ENCODE measurements at places on chromosomes 2 and 18.

DNA sequence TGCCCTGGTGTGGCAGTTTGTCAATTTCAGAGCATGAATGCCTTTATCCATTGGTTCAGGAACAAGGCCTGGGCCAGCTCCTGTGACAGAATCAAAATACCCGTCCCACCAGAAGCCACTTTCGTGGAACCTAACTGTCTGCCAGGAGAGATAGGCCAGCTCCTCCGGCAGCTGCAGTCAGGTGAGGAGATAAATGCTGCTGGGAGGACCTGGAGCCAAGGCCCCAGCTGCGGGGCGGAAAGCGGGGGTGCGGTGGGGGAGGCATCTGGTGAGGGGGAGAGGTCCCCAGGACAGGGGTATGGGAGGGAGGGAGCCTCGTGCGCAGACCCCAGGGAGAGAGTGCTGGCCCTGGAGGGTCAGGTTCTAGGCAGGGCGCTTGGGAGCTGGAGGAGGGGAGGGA, 4.4 kb upstream of the ASB1 start:
- DNase-seq: no peak

DNA sequence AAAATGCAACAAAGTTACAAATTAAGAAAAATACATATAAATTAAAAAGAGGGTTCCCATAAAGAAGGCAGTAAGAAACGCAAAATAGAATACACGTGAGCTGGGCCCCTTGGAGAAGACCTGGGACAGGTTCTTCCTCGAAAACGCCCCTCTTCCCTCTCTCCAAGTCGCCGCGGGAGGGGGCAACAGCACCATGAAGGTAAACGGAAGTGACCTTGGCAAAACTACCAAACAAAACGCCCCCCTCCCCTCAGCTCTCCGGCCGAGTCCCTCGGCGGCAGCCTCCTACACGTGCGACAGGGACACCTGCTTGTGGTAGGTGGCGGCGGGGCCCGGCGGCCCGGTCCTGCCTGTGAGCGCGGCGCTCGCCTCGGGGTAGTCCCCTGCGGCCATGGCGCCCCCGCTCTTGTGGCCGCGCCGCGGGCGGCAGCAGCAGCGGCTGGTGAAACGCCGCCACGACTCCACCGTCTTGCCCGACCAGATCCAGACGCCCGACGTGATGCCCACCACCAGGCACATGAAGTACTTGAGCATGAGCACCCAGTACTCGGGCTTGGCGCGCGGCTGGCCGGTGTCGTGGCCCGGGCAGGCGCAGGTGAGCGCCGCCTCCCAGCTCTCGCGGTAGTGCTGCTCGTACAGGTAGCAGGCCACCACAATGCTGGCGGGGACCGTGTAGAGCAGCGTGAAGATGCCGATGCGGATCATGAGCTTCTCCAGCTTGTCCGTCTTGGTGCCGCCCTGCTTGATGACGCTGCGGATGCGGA, 2.8 kb downstream of the FZD5 start:
- DNase-seq: no peak

DNA sequence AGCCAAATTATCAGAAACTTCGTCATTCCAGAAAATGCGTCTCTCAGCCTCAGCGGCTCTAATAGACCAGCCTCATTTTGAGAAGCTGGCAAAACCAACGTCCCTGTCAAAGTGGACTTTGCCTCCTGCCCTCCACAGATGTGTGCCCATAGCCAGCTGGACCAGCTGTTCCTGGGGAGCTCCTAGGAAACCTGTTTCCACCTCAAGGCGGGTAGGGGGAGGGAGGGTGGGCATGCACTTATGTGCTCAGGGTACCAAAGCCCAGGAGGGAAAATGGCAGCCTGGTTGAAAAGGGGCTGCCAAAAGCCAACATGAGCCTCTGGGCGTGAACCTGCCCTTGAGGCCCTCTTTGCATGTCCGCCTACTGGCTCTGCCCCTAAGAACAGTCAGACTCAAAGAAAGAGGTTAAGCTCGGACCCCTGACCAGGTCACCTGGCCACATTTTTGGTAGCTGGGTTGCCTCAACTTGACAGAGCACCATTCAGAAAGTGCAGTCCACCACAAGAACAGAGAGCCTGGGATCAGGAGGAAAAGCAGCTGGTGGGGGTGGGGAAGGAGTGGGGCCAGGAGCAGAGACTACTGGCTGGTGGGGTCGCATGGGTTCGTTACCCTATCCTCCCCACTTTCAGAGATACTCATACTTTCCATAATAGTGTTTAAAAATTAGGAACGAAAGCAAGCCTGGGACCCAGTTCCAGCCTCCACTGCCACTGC, 3.5 kb downstream of the PER2 start:
- DNase-seq: no peak

GRCh38 chr2:217691920-217692666, 310.7 kb downstream of the TNS1 start:
- no peak for DNase-seq

GRCh38 chr2:168343586-168343985, 96.2 kb upstream of the STK39 start:
- no peak for DNase-seq

DNA sequence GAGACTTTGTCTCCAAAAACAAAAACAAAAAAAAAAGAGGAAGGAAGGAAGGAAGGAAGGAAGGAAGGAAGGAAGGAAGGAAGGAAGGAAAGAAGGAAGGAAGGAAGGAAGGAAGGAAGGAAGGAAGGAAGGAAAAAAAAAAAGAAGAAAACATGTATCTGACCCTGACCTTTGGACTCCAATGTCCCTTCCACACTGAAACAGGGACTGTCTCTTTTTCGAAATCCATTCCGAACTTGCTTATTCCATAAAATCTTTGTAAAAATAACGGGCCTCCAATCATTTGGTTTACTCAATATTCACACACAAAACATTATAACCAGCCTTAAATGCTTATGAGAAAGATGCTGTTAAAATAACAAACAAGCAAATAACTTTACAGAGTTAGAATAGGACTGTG, 225.7 kb downstream of the TCF4 start:
- DNase-seq: no peak

DNA sequence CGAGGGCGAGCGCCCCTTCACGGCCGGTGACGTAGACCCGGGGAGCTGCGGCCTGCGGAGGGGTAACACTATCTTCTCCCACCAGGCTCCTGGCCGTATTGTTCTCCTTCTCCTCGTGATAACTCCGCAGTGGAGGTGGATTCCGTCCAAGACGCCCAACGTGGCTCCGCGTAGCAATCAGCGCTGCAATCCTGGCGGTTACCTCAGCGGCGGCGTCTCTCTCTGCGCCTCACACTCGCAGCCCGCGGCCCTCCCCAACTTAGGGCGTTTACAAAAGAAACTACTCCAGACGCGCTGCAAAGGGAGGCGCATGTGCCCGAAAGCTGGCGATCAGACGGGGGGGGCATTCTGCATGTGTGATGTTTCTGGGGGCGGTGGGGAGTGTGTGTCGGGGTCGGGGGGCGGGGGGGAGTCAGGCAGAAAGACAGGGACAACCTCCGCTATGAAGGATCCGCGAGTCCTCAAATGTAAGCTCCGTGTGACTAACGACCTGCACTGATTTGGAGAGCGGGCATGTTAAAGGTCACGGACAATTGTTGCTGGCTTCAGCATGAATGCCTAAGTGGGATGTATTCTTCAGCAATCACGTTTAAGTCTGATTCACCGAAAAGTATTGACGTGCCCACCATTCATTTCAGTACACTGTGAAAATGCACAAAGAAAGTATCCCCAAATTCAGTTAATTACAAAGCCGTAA, 1.3 kb upstream of the ZNF516 start:
- peak; percentile 74 for DNase-seq

GRCh38 chr2:189305291-189305943, 125.9 kb upstream of the COL5A2 start:
- no peak for DNase-seq

- peak; percentile 21 for DNase-seq
Observed at GRCh38 chr2:1750933-1751766, 6.8 kb upstream of the PXDN start.

DNA sequence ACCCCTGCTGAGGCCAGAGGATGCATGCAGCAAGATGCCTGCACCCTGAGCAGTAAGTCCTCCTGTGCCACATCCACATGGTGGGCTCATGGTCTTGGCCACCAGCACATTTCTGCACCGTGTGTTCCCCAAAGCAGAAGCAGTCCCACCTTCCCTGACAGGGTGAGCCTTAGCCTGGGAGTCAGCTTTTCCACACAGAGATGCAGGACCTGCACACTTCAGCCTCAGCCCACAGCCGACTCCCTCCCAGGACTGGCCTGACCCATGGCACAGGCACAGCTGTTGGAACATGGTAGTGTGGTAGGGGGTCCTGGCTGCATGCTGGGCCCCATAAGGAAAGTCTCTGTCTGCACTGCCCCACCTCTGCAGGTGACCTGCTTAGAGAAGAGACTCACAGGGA, 5.0 kb downstream of the SNED1 start:
- no peak for DNase-seq

DNA sequence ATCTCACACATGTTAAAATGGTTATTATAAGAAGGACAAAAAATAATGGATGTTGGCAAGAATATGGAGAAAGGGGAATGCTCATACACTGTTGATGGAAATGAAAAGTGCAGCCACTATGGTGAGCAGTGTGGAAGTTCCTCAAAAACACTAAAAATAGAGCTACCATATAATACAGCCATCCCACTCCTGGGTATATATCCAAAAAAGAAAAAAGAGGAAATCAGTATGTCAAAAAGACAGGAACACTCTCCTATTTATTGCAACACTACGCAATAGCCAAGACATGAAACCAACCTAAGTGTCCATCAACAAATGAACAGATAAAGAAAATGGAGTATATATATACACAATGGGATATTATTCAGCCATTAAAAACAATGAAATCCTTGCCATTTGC, 642.6 kb downstream of the RNF144A start:
- no peak for DNase-seq

DNA sequence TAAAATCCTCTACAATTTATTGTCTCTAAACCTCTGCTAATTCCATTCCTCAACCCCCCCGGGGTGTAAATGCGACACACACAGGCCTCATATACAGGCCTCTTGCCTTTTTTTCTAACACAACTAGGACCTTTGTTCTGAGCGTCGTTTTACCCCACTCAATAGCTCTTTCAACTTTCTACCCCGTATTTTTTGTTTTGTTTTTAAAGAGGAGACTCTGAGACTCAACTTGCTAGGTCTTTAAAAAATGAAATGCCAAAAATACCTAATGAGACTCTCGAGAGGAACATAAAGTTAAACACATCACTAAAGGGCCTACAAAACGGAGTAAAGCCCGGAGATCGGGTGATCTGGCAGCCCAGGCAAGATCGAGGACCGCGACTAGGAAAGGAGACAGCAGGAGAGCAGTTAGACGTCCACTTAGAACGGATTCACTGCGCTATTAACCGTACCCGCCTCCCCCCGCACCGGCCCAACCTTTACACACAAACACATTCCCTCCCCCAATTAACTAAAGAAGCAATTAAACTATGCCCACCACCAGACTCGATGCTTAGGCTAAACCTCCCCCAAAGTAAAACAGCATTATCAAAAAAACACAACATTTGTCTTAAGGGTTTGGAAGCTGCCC, 1.7 kb downstream of the TRIP12 start:
- DNase-seq: peak; percentile 11

DNA sequence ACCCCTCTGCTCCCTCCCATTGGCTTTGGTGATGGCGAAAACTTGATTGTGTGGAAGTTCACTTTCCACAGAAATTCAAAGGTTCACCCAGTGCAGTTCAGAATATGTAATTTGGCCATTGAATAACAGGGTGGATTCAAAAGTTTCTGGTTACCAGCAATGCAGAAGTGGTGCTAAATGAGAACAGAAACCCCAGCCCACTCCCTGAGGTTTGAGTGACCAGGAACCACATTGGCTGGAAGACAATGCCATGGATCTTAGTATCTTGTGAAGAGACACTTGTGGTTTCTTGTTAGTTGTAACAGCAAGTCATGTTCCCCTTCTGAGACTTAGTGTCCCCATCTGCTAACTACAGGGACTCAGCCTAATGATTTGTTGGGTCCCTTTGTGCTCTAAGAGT, 49.8 kb downstream of the QPCT start:
- no peak for DNase-seq

DNA sequence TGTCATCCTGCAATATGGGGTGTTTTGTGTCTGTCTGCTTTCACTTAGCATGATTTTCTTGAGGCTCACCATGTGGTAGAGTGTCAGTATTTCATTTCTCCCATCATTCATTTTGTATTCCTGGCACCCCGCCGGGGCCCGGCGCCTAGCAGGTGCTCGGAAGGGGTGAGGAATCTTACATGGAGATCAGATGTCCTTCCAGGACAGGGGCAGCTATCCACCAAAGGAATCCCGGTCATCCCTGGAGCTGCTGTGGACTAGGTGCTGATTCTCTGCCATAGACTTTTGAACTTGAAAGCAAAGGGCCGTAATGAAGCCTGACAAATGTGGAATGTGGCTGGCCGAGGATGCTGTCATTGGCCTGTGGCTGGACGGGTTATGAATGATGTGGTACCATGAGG, 2.4 kb downstream of the PRELID3A start:
- no peak for DNase-seq

DNA sequence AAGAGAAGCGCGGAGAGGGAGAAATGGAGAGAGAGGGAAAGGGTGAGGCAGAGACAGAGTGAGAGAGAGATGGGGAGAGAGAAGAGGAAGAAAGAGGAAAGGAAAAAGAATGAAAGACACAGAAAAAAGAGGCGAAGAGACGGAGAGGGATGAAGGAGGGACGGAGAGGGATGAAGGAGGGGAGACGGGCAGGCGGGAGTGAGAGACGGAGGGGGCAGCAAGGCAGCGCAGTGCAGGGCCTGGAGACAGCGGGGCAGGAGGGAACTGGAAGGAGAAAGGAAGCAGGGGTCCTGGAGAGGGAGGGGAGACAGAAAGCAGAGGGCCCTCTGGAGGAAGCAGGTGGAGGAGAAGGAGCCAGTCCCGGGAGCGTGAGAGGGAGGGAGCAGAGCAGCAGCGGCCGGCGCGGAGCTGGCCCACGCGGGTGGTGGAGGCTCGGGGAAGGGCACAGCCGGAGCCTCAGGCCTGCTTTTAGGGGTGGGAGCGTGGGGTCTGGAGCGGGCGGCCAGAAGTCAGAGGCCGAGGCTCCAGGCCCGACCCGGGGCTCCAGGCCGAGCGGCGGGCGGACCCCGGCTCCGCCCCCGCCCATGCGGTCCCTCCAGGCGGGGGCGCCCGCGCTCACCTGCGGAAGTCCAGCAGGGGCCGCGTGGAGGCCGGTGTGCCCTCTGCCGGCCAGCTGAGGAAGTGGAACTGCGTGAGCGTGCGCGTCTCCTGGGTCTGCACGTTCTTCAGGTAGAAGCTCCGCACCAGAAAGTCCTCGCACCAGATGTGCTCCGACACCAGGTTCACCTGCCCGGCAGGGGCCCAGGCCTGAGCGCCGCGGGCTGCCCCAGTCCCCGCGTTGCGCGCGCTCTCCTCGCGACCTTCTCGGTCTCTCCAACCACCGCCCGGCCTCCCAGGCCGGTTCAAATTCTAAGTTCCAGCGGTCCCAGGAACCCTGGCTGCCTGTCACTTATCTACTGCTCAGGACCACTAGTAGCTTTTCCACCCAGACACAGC, 14.5 kb downstream of the PTPRN start:
- DNase-seq: no peak

GRCh38 chr2:230872151-230872967, 7.6 kb downstream of the ITM2C start:
- no peak for DNase-seq

Measured in NCI-H510A (cell line).